ENCODE measurements at places on chromosomes 11 and 22.

- DNase-seq, result no peak
These were observed 14.8 kb upstream of the UVRAG start for GRCh38 chr11:75800136-75800675.

DNA sequence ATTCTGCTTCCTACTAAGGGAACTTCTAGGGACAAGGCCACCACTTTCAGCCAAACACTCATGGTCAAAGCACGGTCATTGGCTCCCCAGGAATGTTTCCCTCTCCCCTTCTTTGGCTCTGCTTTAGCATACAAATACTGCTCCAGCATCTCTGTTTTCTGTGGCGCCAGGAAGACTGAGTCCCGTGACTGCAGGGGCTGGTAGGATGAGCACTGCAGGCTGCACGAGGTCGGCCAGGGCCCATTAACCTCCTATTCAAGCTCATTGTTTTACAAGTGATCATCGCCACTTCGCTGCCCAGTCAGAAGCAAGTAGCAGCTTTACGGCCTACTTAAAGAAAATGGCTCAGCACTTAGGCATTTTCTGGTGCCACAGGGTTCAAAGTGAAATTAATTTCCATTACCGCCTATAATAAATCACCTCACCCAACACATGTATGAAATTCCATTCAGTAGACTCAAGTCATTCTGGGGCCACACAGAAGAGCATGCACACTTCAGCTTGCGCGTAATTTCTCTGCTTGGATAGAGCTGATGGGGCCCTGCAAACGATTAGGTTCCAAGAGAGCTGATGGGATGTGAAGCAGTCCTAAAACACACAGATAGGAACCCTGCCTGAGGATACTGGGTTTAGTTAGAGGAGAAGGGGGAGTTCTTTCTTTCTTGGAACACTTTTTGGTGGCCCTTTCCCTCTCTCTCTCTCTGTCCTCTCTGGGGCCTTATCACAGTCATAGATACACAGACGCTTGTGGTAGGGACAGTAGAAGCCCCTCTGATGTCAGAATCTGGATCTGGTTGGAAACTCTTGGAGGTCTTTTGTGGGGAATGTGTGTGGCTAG is 173.7 kb downstream of the KIF18A start:
- no peak for DNase-seq

DNA sequence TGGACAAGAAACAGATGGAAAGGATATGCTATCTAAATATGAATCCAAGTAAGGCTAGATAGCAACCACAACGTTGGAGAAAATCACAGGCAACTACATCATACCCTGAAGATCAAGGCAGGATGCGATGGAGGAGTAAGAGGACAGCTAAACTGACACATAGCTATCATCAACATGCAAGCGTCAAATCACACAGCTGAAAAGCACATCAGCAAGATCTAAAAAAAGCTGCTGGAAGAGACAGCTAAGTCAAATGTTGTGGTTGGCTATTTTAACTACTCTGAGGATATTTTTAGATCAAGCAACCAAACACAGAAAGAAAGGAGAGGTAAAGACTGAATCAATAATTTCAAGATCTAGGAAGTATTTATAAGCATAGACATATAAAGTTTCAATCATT is 466.9 kb downstream of the BRD1 start:
- no peak for DNase-seq

DNA sequence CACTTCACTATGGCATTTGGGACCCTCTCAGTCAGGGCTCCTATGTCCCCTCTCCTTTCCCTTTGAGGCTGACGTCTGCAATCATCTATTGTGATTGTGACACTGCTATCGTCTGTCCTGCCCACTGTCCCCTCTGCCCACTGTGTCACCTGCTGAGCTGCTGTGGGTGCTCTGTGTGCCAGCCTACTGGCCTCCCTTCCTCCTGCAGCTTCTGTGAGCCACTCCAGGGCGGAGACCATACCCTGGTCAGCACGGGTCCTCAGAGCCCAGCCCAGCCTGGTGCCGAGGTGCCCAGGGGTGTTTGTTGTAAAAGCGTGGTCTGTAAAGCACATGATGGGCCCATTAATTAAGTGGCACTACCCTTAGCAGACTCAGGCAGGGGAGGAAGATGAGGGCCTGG is 29.4 kb downstream of the MPPED1 start:
- no peak for DNase-seq

DNA sequence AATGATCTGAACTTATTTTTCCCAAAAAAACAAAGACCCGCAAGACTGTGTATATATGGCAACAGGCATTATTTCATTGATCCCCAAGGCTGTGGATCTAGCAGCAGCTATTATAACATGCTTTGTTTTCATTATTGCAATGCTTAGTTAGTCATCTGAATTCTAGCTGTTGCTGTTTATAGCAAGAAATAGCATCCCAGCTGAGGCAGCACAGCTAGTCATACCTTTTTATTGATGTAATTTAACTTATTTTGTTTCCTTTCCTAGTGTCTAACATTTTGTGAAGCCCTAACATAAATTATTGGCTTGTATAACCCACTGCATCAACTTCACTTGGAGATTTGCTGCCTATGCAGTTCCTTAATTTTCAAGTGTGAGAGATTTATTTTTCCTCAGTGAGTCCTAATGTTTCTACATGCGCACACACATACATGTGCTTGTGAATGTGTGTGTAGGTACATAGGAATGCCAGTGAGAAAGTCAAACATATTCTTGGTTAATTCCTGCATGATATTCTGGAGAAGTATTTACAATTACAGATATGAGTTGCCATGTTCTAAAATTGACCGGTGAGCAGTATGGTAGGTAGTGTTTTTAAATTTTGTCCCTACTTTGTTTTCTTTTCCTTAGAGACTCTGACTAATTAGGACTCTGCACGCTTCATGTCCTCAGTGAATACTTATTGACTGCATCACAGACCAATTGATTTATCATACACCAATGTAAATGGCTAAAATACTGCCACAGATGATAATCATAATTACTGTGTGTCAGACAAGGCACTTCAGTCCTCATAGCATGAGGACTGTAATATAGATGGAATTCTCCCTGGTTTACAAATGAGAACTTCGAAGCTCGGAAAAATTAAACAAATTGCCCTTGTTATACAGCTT is 119.3 kb downstream of the WNT11 start:
- DNase-seq, result no peak

- DNase-seq, result no peak
These were observed 175.5 kb downstream of the SNX19 start for GRCh38 chr11:130740819-130741218.

- DNase-seq, result no peak
These were observed 72.8 kb upstream of the MYOD1 start for GRCh38 chr11:17646451-17647145.

DNA sequence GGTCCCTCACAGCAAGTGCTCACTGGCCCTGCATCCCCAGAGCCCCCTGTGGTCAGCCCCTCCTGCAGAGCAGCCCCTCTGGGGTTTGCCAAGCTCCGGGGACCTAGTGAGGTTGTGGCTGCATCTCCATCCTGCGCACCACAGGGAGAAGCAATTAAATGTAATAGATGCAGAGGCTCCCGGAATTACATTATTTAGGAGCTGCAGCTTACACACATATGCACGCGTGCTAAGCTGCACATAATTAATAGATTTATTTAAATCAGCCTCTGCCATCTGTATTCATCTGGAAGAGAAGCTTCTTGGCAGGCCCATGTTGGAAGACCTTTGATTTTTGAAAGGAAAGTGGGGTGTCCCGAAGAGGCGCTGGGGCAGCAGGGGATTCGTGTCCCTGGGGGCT is 1271.5 kb downstream of the BRD1 start:
- DNase-seq, result no peak

- DNase-seq, result no peak
These were observed 5.2 kb upstream of the OLFML1 start for GRCh38 chr11:7480113-7480512.

DNA sequence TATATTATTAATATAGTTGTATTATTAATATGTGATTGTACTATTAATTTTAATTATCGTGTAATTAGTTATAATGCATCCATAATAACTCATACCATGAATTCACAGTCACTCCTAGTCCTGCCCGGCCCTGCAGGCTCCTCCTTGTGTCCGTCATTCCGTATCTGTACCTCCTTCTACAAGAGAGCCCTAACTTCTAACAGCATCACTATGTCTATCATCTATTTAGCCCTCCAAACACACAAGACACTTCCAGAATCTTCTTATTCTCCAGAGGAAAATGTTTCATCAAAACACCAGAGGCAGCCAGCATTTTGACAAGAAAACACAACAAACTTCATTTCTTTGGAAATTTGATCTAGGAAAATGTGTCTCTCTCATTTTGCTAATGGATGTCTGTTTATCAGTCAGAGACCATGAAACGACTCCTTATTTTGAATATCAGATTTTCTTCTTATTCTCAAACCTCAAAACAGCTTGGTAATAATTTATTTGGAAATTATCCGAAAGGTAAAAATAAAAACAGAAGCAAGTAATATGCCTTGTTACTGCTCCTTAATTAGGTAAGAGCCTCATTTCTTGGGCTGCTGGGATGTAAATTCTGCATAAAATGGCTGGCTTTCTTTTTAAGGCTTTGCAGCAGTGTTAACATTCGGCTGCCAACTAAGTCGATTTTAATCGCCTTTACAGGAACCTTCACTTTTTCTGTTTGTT is 23.1 kb upstream of the SEPTIN5 start:
- no peak for DNase-seq

DNA sequence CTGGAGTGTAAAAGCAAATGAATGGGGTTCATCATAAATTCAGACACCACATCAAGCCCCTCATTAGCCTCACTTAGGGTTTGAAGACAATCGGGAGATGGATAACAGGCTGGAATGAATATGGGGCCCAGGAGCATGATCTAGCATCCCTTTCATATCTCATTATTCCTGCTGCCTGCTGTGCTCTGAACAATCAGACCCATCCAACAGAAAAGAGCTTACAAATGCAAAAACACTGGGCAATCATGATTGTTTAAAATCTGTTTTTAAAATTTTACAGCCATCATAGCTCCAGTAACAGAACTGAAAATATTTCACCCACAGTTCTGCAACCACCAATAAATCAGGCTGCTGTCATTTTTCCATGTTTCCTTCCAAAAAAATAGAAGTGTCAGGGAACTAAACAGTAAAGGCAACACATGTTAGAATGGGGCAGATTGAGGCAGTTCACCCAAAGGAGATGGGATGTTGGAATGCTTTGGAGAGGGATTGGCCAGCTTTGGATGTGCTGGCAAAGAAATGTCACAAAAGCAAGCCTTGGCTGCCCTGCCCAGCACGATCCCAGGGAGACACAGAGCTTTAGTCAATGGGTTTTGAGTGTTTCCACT is 47.8 kb upstream of the BMAL1 start:
- DNase-seq, result no peak

DNA sequence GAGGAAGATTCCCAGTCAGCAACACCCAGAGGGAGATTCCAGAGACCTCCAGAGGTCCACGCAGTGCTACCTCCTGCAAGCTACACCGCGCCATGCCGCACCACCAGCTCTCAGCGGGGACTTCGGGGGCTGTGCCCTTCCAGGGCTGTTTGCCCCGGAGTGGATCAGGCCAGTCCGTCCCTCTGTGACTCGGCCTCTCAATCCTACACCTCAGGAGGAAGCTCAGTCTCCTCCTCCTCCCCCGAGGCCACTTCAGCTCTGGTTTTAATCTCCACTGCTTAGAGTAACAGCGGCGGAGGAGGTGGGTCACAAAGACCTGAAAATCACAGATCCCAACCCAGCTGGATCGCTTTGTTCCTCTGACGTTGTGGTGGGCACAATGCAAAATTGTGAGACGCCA is 68.6 kb downstream of the PHF21B start:
- DNase-seq, result no peak

GRCh38 chr11:111913031-111913861 is 712 bp downstream of the HSPB2 start:
- DNase-seq, result no peak

DNA sequence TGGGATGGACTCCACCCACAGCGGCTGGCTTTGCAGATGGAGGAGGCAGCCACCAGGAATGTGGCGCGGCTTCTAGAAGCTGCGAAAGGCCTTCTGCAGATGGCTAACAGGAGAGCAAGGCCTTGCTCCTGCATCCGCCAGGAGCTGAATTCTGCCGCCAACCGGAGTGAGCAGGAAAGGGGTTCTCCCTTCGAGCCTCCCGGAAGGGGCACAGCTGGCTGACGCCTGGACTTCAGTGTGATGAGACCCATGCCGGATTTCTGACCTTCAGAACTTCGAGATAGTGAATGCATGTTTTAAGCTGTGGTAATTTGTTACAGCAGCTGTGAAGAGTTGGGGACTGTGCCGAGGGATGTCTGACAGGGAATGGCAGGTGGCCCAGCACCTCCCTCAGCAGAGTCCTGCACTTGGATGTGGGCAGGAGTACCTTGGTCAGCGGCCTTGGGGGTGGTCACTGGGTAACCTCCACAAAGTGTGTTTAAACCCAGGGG is 7.7 kb downstream of the TBC1D22A start:
- no peak for DNase-seq

DNA sequence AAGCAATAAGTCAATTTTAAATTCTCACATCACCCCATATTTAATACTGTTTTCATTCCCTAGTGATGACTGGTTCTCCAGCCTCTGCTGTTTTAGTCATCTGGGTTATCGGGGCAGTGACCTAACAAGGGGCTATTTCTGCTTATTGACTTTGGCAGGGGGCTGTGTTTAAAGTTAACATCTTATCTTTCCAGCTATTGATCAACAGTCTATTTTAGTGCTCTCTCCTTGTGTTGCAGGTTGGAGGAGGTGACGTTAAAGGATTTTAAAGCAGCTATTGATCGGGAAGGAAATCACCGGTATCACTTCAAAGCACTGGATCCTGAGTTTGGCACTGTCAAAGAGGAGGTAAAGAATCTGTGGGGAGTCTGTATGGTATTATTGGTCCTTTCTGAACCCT is 7.7 kb upstream of the DLAT start:
- no peak for DNase-seq

GRCh38 chr11:75292943-75293342 is 52.4 kb downstream of the TPBGL start:
- DNase-seq, result no peak

DNA sequence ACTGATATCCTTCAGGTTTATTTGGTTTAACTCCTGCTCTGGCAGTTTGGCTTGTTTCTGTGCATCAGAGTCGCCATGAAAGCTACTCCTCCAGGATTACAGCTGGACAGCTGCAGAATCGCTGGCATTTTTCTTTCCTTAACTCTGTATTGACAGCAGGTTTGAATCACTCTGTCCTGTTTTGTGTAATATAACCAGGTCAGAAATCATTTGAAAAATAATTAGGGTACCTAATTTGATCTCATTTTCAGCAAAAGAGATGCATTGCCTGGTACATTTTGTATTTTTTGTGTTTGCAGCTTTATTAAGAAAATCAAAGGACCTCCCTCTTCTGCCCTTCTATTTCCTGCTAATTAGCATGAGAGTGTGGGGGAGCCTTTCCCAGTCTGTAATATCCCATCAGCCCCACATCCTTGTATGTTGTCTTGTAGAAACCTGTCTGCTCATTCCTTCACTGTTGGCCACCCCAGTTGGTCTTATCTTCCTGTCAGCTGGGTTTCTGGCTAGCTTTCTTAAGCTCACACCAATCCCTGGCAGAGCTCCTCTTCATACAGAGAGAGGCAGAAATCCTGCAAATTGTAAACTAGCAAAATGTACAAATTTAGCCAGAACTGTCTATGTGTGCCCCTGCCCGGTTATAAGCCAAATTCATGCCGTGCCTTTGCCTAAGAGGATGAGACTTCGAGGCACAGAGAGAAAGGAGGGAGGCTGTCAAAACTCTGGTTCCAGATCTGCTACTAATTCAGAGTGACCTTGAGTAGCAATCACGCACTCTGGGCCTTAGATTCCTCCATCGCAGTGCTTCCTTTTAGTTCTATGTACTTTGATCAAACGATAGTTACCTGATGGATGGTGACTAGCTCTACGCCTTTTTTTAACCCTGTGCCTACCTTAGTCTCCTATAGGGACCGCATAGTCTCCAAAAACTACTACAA is 200.6 kb downstream of the NAV2 start:
- DNase-seq, result no peak

GRCh38 chr22:20206709-20207215 is 55.9 kb upstream of the CCDC188 start:
- no peak for DNase-seq
